Stimulated activated CD8-positive, alpha-beta memory T cell treated with anti-CD3 and anti-CD28 coated beads, Interleukin-7, amount 100 ng/mL, for 1 hour (primary cell): ENCODE measurements at places on chromosomes 3 and 15.

DNA sequence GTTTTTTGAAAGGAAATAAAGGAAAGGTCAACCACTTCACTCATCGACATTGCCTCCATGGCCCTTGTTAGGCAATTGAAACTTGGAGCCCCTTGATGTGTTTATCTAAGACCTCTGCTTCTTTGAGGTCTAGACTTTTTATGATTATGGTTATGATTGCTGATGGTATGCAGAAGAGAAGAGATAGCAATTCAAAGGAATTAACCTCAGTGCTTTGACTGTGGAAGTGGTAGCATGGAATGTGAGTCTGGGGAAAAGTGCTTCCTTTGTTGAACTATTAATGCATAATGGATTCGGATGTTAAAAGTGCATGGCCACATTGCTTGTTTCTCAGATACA lies 46.1 kb downstream of the FNDC3B start:
- DNase-seq, result no peak

DNA sequence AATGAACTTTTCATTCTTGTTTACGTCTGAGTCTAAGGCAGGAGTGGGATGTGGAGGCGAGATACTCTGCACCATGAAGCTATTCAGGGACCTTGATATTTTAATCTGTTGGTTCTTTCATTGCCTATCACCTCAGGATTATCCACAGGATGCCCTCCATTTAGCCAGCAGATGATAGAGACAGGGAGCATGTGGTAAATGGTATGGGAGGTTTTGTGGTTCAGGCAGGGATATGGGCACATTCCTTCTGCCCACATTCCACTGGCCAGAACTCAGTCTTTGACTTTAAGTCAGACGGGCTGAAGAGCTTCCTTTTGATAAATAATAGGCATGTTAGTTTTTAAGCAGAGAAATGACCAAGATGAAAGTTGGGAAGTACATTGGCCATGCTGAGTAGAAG lies 548.0 kb upstream of the CCDC54 start:
- DNase-seq, result no peak

DNA sequence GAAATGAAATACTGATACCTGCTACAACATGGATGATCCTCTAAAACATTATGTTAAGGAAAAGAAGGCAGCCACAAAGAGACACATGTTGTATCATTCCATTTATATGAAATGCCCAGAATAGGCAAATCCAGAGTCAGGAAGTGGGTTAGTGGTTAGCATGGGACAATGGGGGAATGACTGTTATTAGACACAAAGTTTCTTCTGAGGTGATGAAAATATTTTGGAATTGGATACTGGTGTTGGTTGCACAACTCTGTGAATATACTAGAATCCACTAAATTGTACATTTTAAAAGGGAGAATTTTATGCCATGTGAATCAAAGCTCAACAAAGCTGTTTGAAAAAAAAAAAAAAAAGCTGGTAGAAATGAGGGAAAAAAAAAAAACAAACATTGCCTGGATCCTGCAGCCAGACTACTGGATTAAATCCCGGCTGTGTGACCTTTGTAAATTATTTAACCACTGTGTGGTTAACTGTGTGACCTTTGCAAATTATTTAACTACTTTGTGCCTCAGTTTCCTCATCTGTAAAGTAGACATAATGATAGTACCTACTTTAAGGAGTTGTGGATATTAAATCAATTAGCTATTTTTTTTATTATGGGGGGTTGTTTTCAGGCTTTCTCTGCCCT lies 75.6 kb upstream of the PRICKLE2 start:
- DNase-seq, result no peak

- DNase-seq, result no peak
Observed at GRCh38 chr3:12752809-12753208, 6.2 kb downstream of the TMEM40 start.

DNA sequence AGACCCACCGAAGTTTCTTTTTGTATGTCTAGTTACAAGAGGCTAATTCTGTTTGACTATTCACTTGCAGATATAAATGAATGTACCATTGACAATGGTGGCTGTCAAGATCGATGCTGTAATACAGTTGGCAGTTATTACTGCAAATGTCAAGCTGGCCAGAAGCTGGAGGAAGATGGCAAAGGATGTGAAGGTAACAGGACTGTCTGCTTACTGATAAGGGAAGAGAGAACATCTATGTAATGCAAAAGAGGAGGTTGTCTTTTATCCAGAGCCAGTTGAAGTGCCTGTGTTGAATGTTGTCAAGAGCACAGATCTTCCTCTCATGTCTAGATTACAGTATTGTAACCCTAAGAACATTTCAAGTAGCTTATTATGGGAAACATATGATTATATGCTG lies 549.5 kb upstream of the GOLIM4 start:
- DNase-seq, result no peak

DNA sequence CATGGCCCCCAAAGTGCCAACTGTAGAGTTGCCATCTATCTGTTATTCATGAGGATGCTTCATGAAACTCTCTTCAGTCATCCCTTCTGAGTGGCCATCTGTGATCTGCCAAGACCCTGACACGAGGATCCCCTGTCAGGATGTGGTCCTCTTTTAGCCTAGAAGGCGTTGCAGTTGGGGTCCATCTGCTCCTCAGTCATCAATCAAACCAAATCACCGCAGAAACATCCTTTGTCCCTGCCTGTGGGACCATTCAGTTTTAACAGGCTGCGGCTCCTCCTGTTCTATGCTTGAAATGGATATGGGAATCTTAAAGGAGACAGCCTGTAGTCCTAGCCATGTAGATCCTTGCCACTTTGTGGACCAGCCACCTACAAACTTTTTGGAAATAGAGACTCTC lies 5.9 kb upstream of the RPS27L start:
- no peak for DNase-seq
